ENCODE measurements at places on chromosomes 7 and 10. TPM values are rescaled to one million over a fixed set of nuclear protein-coding genes. Genes with fewer than 3 reads are reported as not detected.
A peak's percentile ranks its signal among the peaks of the same experiment; 100 is the strongest.

The KCND2 gene
- polyA plus RNA-seq = 0.22 TPM

The CYP2C19 gene
- 106 TPM for polyA plus RNA-seq

DNA sequence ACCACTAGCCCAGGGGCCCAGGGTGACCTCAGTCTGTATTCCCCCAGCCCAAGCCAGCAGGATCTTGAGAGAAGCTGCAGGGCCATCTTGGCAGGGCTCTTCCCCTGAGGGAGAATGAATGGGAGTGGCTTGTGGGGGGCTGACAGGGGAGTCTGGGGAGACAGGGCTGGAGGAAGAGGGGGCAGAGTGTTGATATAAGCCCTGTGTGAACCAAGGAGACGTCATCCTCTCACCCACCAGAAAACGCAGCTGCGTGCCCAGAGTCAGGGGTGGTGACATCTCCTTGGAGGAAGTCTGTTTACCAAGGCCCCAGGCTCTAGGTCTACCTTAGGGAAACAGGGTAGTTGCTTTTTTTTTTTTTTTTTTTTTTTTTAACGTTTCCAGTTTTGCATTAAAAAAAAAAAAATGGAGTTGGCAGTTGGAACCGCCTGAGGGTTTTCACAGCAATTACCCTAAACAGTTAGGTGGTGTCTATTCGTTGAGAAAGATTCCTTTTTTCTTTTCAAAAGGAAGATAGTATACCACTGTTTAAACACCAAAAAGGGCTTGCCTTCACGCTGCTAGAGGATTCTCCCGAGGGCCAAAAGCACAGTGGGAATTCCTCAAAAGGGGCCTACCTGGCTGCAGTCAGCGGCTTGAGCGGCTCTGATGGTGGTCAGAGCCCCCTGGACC lies 113.8 kb downstream of the PRPF18 start:
- no peak for DNase-seq
- H3K27ac ChIP-seq = peak overlapping the region; percentile 84
- peaks cover 2% of the 10 kb centered on the region for H3K36me3 ChIP-seq
- H3K27me3 ChIP-seq = no peaks in the 10 kb centered on the region
- no peak overlapping the region for H3K4me3 ChIP-seq
- peaks cover 58% of the 10 kb centered on the region for H3K4me1 ChIP-seq

DNA sequence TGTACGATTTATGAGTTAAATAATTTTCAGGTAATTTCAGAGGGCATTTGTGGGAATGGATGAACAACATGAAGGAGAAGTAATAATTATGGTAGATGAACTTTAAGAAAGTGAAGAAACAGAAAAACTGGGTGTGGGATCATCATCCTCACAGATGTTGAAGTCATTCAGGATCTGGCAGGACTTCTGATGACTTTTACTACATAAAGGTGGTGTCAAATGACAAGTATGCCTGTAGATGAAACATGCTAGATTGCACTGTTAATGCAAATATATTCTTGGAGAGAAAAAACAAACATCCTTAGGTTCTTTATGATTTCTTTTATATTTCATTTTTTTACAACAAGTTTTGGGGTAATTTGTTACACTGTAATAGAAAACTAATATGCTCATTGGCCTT lies 230.2 kb downstream of the PCLO start:
- H3K36me3 ChIP-seq = no peaks in the 10 kb centered on the region
- H3K27me3 ChIP-seq = no peaks in the 10 kb centered on the region
- no peak overlapping the region for H3K4me3 ChIP-seq
- DNase-seq = no peak
- no peak overlapping the region for H3K27ac ChIP-seq

GRCh38 chr7:105862276-105862675 lies 14.1 kb downstream of the ATXN7L1 start:
- no peaks in the 10 kb centered on the region for H3K36me3 ChIP-seq
- DNase-seq = no peak
- H3K4me3 ChIP-seq = no peak overlapping the region
- H3K27ac ChIP-seq = no peak overlapping the region
- H3K27me3 ChIP-seq = no peaks in the 10 kb centered on the region

- peaks cover 7% of the 10 kb centered on the region for H3K4me1 ChIP-seq
- no peak overlapping the region for H3K27ac ChIP-seq
- H3K4me3 ChIP-seq = no peak overlapping the region
- DNase-seq = no peak
- no peaks in the 10 kb centered on the region for H3K36me3 ChIP-seq
- no peaks in the 10 kb centered on the region for H3K27me3 ChIP-seq
Observed at GRCh38 chr7:28176174-28176573, 4.4 kb downstream of the JAZF1 start.

DNA sequence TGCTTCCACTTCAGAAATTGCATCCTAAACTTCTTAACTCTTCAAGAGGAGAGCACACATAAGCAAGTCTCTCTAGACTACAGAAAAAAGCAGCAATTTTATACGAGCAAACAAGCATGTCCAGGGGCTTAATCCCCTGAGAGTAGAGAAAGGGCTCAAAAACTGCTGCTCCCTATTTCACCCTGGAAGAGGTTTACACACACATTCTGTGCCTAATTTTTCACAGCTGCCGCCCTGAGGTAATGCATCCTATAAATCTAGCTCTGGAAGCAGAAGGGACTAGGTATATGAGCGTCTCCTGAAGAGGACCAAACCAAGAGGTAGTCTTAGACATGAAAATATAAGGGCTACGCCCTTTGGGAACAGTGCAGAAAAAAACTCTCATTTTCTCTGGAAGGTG lies 73.1 kb downstream of the CRPPA start:
- no peak overlapping the region for H3K27ac ChIP-seq
- H3K36me3 ChIP-seq = no peaks in the 10 kb centered on the region
- no peak for DNase-seq
- no peak overlapping the region for H3K4me3 ChIP-seq
- no peaks in the 10 kb centered on the region for H3K27me3 ChIP-seq

The ZNF467 gene
- 4.0 TPM for polyA plus RNA-seq

DNA sequence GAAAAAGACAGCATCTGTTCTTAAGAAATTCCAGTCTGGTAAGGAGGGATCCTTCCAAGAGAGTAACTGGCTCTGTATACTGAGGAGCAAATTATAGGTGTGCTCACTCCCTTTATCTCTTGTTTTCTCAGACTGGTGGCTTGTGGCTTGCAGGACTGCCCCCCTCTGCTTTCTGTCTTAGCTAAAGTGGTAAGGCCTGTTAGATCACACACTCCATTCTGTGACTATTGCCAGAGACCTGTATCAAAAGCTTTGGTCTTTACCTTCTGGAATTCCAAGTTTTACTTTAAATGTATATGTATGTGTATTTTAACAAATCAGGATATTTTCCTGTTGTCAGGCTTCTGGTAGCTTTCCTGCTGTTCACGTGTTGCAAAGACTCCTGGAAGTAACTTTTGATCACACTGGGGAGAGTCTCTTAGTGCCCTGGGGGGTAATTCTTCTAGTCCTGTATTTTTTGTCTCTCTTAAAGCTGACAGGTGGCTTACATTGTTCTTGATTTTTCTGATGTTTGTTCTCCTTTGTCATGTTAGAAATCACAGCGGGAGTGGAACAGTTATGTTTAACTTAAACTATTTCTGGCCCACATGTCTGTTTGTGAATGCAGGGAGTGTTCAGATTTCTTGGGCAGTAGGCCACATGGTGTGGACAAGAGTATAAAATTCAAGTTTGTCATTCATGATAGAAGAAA lies 99.0 kb downstream of the PLPP4 start:
- no peak overlapping the region for H3K27ac ChIP-seq
- H3K36me3 ChIP-seq = no peaks in the 10 kb centered on the region
- no peaks in the 10 kb centered on the region for H3K27me3 ChIP-seq

GRCh38 chr10:118481871-118482270 lies 113.6 kb downstream of the PRLHR start:
- no peak for DNase-seq
- no peak overlapping the region for H3K4me3 ChIP-seq
- no peaks in the 10 kb centered on the region for H3K27me3 ChIP-seq
- H3K4me1 ChIP-seq = no peaks in the 10 kb centered on the region

DNA sequence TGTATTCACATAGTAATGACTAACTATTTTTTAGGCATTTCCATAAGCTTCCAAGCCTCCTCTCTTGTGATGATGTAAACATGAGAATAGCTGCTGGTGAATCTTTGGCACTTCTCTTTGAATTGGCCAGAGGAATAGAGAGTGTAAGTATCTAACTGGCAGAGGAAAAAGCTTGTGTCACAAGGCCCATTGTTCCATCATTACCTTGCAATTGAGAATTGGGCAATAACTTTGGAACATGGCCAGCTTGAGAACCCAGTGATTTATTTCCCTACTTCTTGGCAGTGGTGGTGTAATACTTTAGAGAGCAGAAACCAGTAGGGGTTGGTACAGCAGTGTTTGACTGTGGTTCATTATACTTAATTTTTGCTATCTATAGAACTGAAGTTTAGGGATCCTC lies 12.0 kb downstream of the IFRD1 start:
- no peak overlapping the region for H3K4me3 ChIP-seq
- peaks cover 3% of the 10 kb centered on the region for H3K4me1 ChIP-seq
- H3K27ac ChIP-seq = peak overlapping the region; percentile 54
- DNase-seq = no peak
- peaks cover 4% of the 10 kb centered on the region for H3K36me3 ChIP-seq

GRCh38 chr7:43443381-43443780 lies 139.5 kb upstream of the STK17A start:
- no peak overlapping the region for H3K27ac ChIP-seq
- H3K36me3 ChIP-seq = no peaks in the 10 kb centered on the region

DNA sequence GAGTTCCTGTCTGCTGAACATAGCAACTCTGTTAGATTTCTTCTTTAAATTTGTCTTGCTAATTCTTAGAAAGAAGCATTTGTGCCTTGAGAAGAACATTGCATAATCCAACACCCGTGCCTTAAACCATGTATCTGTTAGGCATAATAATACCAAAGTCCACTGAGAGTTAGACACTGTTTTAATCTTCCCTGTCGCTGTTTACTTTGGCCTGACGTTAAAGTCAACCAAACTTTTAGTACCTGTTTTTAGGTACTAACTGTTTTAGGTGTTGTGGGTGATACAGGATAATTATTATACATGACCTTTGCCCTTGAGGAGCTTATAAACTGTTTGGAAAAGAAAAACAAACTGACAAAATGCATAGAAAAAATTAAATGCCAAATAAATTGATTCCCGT lies 43.6 kb downstream of the KLHDC10 start:
- H3K36me3 ChIP-seq = peaks cover 6% of the 10 kb centered on the region
- peak overlapping the region; percentile 60 for H3K27ac ChIP-seq
- no peak overlapping the region for H3K4me3 ChIP-seq
- H3K4me1 ChIP-seq = peaks cover 18% of the 10 kb centered on the region

The HKDC1 gene
- polyA plus RNA-seq = 4.8 TPM

The SLC18A3 gene
- polyA plus RNA-seq = not detected

The TMEM236 gene
- 0.08 TPM for polyA plus RNA-seq

GRCh38 chr10:86538547-86538946 lies 17.0 kb upstream of the WAPL start:
- H3K27ac ChIP-seq = no peak overlapping the region
- H3K27me3 ChIP-seq = no peaks in the 10 kb centered on the region
- H3K36me3 ChIP-seq = no peaks in the 10 kb centered on the region
- DNase-seq = no peak
- H3K4me3 ChIP-seq = no peak overlapping the region
- H3K4me1 ChIP-seq = no peaks in the 10 kb centered on the region

DNA sequence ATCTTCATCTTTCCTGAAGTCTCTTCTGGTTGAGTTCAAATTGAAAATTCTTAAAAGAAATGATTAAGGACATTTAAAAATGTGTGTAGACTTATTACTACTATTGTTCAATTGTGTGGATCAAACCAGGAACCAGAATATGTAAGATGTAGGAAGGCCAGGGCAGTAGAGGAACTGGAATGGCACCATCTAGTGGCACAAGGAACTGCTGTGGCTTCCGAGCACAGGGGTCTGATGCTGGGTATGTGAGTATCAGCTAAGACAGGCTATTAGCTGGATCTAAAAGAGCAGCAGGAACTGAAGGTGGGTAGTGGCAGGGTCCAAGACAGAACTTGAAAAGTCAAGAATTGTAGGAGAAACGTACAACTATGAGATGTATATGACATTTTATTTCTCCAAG lies 247.3 kb downstream of the SEMA3A start:
- no peak overlapping the region for H3K4me3 ChIP-seq
- no peaks in the 10 kb centered on the region for H3K4me1 ChIP-seq

GRCh38 chr7:25565002-25565401 lies 336.7 kb upstream of the NPVF start:
- no peaks in the 10 kb centered on the region for H3K27me3 ChIP-seq
- no peak for DNase-seq
- H3K36me3 ChIP-seq = no peaks in the 10 kb centered on the region
- no peak overlapping the region for H3K27ac ChIP-seq
- no peak overlapping the region for H3K4me3 ChIP-seq

- H3K27ac ChIP-seq = no peak overlapping the region
- H3K36me3 ChIP-seq = no peaks in the 10 kb centered on the region
- no peak for DNase-seq
- H3K4me3 ChIP-seq = no peak overlapping the region
Observed at GRCh38 chr7:78716876-78717275, 736.6 kb downstream of the MAGI2 start.

- no peaks in the 10 kb centered on the region for H3K36me3 ChIP-seq
- H3K27ac ChIP-seq = no peak overlapping the region
- H3K4me1 ChIP-seq = peaks cover 18% of the 10 kb centered on the region
- no peak for DNase-seq
- H3K4me3 ChIP-seq = peak overlapping the region; percentile 70
Observed at GRCh38 chr7:1136841-1137516, 23.0 kb downstream of the ZFAND2A start.

GRCh38 chr7:50507898-50508470 lies 57.2 kb downstream of the DDC start:
- no peak overlapping the region for H3K4me3 ChIP-seq
- no peaks in the 10 kb centered on the region for H3K27me3 ChIP-seq

DNA sequence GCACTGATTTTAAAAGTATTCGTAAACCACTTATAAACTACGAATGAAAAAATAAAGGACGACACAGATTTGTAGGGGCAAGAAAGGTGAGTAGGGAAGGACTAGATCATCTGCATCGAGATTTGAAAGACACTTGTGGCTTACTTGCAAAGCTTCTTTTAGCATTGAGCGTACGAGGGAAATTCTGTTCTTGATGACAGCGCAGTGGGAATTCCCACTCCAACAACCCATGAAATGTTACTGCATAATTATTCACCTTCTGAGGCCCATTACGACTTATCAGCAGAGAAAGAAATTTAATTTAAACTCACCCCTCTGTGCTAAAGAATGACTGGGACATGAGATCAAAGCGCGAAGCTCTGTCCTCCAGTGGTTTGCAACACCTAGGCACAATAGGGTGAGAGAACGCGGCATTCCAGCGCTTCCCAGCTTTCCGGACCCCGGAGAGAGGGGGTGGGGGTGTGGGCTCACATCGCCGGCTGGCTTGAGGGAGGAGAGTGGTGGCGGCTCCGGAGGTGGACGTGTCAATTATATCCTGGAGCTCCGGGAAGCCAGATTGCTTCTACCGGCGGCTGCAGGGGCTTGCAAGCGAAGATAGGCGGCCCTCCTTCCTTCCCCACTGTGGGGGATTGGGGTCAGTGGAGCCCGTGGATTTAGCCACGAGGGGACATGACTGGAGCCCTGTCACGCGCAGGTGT lies 10.3 kb downstream of the SP8 start:
- H3K4me1 ChIP-seq = peaks cover 8% of the 10 kb centered on the region
- no peak for DNase-seq
- H3K27ac ChIP-seq = no peak overlapping the region
- peaks cover 32% of the 10 kb centered on the region for H3K27me3 ChIP-seq
- H3K36me3 ChIP-seq = no peaks in the 10 kb centered on the region

GRCh38 chr7:1723254-1723653 lies 53.2 kb downstream of the ELFN1 start:
- no peak overlapping the region for H3K4me3 ChIP-seq
- H3K4me1 ChIP-seq = peaks cover 11% of the 10 kb centered on the region
- H3K36me3 ChIP-seq = no peaks in the 10 kb centered on the region
- no peak overlapping the region for H3K27ac ChIP-seq
- no peaks in the 10 kb centered on the region for H3K27me3 ChIP-seq

The MPLKIP gene
- 45.0 TPM for polyA plus RNA-seq

The MEPCE gene
- 6.7 TPM for polyA plus RNA-seq

- no peak overlapping the region for H3K4me3 ChIP-seq
- no peaks in the 10 kb centered on the region for H3K4me1 ChIP-seq
- no peaks in the 10 kb centered on the region for H3K36me3 ChIP-seq
- H3K27me3 ChIP-seq = no peaks in the 10 kb centered on the region
Observed at GRCh38 chr7:63030061-63030460, 968.6 kb upstream of the ZNF722 start.
